ENCODE measurements at places on chromosomes 2 and 18.

DNA sequence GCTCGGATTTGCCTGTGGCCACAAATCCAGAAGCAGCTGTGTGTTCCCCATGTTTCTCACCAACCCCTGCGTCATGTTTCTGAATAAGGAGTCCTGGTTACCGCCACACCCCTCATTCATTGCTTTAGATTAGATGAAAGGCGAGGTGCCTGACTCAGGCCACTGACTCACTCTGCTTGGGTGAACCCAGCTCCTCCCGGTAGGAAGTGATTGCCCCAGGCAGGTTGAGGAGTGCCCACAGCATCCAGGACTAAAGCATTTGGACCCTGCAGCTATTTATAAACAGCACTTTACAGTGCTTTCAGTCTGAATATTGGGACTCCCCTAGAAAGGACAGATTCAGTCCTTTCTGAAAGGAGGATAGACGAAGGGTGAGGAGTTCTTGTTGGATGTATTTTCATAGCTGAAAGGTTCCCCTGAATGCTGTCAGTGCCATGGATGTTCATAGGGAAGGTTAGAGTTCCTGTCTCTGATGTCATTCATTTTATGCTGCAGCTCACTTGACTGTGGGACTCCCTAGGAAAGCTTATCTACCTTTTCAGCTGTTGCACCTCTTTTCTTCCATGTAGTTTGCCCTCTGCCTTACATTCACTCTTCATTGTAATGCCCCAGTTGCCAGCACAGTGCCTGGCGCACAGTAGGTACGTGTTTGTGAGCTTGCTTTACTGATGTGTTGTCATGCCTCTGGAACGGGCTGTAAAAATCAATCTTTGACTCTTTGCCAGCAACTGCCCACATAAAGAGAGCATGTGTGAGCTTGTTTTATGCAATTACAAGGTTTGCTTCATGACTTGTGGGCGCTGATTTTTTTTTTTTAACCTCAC lies 14.9 kb downstream of the ITGA6 start:
- DNase-seq: no peak

GRCh38 chr2:188142636-188143295 lies 148.9 kb upstream of the GULP1 start:
- no peak for DNase-seq

DNA sequence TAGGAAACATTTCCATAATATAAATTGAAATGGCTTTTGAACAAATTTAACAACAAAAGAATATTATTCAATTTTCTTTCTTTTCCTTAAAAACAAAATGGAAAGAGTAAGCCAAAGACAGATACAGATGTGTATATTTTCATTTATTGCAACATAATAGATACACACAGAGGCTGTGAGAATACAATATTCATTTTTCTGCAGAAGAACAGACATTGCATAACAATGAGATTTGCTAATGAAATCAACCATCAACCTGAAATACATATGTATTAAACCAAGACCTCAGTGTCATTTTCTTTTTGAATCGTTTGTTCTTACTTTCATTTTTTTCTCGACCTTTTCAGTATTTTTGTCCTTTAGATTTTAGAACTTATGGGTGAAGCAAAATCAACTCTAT lies 95.1 kb downstream of the BAZ2B start:
- DNase-seq: no peak

- DNase-seq: no peak
These were observed 51.7 kb downstream of the LONRF2 start for GRCh38 chr2:100270381-100271146.
